ENCODE measurements at places on chromosomes 13 and 19. TPM values are rescaled to one million over a fixed set of nuclear protein-coding genes. Genes with fewer than 3 reads are reported as not detected.
A peak's percentile ranks its signal among the peaks of the same experiment; 100 is the strongest.

DNA sequence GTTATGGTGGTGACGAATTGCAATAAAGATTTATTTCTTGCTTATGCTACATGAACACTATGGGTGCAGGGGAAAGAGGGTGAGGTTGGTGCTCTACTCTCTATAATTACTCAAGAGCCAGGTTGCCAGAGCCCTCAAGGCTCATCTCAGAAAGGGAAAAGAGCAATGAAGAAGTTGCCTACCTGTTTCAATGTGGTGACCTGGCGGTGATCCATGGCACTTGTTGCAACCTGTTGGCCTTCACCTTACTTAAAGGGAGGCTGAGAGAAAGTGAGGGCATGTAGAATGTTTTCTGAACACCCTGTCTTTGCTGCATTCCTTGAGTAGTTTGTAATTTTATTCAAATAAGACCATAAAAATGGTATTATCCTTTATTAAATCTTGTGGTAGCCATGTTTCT lies 394.4 kb downstream of the GPC6 start:
- H3K27ac ChIP-seq: no peak overlapping the region
- H3K27me3 ChIP-seq: no peaks in the 10 kb centered on the region
- no peak overlapping the region for H3K4me3 ChIP-seq

- DNase-seq: no peak
- no peaks in the 10 kb centered on the region for H3K27me3 ChIP-seq
- H3K36me3 ChIP-seq: no peaks in the 10 kb centered on the region
- no peaks in the 10 kb centered on the region for H3K4me1 ChIP-seq
- no peak overlapping the region for H3K27ac ChIP-seq
Observed at GRCh38 chr19:4256563-4256962, 9.7 kb downstream of the YJU2 start.

DNA sequence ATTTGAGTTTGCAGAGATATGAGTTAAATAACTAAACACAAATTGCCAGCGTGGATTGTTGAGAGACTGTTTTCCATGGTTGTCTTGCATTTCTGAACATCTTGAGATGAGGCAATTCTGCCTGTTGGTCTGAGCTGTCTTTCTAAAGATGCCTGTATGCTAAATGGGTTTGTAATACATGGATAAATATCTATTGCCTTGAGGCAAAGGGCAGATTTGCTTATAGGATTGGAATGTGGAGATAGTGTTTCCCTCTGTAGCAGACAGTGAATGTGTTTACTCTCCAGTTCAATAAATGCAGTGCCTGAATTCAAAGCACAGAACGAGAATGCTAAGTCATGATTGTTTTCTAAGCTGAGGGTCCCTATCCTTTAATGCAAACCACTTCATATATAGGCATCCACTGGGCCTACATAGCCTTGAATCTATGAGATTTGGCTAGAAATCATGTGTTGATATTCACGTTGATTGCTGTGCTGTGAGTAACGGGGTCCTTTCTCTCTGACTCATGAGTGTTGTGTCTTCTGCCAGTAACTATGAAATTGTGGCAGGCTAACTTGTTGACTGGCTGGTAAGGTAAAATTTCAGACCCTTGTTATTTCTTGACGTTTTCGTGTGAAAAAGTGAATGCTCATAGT lies 2554.8 kb downstream of the PCDH9 start:
- H3K27me3 ChIP-seq: no peaks in the 10 kb centered on the region
- no peaks in the 10 kb centered on the region for H3K36me3 ChIP-seq
- no peak overlapping the region for H3K4me3 ChIP-seq
- peaks cover 21% of the 10 kb centered on the region for H3K4me1 ChIP-seq
- DNase-seq: peak; percentile 64

GRCh38 chr13:45782327-45783045 lies 69.1 kb downstream of the SIAH3 start:
- H3K4me1 ChIP-seq: no peaks in the 10 kb centered on the region
- H3K27me3 ChIP-seq: no peaks in the 10 kb centered on the region
- DNase-seq: no peak
- H3K36me3 ChIP-seq: no peaks in the 10 kb centered on the region
- no peak overlapping the region for H3K27ac ChIP-seq

DNA sequence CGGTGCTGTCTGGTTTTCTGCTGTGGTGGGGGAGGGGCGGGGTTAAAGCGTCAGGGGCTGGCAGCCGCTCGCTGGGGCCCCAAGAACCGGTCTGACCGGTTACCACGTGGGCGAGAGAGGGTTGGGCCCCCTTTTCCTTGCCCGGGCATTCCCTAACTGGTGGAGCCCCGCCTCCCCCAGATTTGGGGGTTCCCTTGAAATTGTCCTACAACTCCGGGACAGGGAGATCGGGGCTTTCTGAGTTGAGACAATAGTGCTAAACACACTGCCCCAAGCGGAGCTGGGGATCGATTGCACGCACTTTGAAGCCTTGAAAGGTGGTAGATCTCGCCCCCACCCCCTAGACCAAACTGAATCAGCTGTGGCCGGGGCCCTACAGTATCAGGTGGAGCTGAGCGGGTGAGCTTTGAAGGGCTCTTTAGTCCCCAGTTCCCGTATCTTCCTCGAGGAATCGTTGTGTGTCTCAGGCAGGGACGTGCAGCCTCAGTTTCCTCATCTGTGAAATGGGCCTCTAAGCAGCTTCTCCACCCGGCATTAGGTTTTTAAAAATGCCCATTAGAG lies 4.8 kb downstream of the IER2 start:
- H3K27ac ChIP-seq: peak overlapping the region; percentile 98
- peaks cover 2% of the 10 kb centered on the region for H3K36me3 ChIP-seq
- H3K4me3 ChIP-seq: peak overlapping the region; percentile 99
- H3K4me1 ChIP-seq: peaks cover 16% of the 10 kb centered on the region
- H3K27me3 ChIP-seq: no peaks in the 10 kb centered on the region

DNA sequence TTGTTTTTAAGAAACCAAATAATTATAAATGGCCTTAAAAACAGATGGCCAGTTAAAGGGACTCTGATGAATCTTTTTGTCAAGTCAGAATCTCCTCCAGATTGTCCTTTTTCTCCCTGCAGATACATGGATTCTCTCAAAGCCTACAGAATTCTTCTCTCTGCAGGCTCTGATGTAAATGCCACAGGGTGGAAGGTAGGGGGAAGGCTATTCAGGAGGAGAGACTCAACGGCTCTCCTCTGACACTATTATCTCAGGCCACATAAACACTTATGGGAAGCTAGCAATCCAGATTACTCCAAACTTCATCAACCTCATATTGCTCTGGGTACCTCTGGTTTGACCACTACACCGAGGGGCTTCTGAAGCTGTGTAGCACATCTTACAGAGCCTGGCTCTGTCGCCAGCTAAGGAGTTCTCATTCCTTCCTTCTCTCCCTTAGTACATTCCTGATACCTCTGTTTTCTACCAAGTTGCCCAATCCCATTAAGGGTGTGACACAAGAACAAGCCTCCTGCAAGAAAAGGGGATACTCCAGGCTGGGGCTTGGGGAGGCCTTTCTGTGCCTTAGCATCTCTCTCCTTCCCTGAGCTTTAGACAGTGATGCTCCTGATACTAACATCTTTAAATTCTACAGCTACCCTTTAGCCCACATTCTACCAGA lies 14.9 kb downstream of the LCP1 start:
- no peak overlapping the region for H3K4me3 ChIP-seq
- no peak overlapping the region for H3K27ac ChIP-seq
- H3K27me3 ChIP-seq: no peaks in the 10 kb centered on the region
- H3K36me3 ChIP-seq: no peaks in the 10 kb centered on the region
- no peak for DNase-seq
- H3K4me1 ChIP-seq: no peaks in the 10 kb centered on the region

DNA sequence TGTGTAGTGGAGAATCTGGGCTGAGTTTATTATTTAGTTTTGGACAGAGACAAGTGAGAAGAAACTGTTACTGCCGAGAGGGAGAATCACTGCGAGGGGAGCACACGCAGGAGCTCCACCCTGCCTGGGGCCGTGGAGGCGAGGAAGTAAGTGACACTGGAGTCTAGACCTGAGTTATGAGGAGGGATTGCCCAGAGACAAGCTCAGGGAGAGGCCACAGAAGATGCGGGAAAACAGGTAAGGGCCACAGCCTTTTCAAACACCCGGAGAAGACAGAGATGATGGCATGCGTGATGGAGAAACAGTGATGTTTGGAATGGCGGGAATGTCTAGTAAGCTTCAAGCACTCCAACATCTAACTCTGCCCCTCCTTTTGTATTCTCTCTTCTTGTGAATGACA lies 84.1 kb downstream of the TNFSF11 start:
- H3K27me3 ChIP-seq: no peaks in the 10 kb centered on the region
- no peak overlapping the region for H3K27ac ChIP-seq
- no peak for DNase-seq
- H3K4me3 ChIP-seq: no peak overlapping the region

The ZNF761 gene
- total RNA-seq: 20.0 TPM

GRCh38 chr13:76164290-76164689 lies 528.2 kb downstream of the LMO7 start:
- no peak for DNase-seq
- no peaks in the 10 kb centered on the region for H3K36me3 ChIP-seq
- H3K27me3 ChIP-seq: no peaks in the 10 kb centered on the region
- peaks cover 6% of the 10 kb centered on the region for H3K4me1 ChIP-seq
- no peak overlapping the region for H3K27ac ChIP-seq
- H3K4me3 ChIP-seq: no peak overlapping the region

GRCh38 chr19:4516939-4517300 lies 1.4 kb downstream of the PLIN4 start:
- H3K4me3 ChIP-seq: no peak overlapping the region
- peaks cover 10% of the 10 kb centered on the region for H3K4me1 ChIP-seq
- DNase-seq: no peak
- H3K27ac ChIP-seq: no peak overlapping the region
- no peaks in the 10 kb centered on the region for H3K36me3 ChIP-seq

DNA sequence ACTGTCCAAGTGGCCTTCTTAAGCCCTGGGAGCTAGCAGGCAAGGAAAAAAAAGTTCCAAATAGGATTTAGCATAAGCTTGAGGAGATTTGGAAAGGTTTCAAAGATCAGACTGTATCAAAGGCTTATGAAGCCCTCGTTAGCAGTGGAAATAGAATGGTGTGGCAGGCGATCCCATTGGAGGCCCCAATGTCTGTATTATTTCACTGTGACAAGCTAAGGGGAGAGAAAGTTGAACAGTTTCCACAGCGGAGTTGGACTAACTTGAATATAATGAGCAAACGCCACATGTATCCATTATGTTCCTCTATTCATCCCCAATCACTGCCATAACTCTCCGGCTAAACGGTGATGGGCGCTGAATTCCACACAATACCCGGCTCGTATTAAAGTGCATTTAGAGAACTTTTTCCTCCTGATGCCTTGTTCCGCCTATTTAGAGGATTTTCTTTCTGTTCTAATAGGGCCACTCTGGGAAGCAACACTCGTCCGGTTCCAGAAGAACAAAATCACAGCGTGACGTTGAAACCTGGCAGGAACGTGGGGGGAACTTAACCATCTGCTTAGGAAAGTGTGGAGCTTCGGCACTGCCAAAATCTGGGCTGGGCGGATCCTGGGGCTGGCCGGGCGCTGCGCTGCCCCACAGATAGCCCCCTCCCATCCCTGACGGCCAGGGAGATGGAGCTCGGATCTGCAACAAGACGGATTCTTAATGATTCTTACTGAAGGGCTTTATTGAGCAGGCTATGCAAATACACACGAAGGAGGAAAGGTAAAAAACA lies 1.0 kb upstream of the PCDH8 start:
- DNase-seq: no peak
- H3K4me3 ChIP-seq: no peak overlapping the region
- H3K4me1 ChIP-seq: no peaks in the 10 kb centered on the region
- H3K36me3 ChIP-seq: no peaks in the 10 kb centered on the region
- no peaks in the 10 kb centered on the region for H3K27me3 ChIP-seq

DNA sequence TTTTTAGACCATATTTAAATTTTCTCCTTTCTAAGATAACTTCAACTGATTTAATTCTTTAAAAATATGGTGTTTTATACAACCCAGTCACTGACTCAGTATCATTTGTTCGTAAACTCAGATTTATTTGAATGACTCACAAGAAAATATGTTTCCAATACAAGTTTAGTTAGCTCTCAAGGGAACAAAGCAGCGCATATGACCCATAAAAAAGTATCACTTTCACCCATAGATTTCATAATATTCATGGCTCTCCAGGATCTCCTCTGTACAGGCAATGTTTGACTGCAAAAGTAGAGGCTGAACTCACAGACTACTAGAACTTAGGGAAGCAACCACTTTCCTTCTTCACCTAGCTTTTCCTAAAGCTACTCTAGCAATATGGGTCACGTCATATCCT lies 405.6 kb upstream of the PCDH9 start:
- H3K36me3 ChIP-seq: no peaks in the 10 kb centered on the region
- DNase-seq: no peak
- no peak overlapping the region for H3K4me3 ChIP-seq

DNA sequence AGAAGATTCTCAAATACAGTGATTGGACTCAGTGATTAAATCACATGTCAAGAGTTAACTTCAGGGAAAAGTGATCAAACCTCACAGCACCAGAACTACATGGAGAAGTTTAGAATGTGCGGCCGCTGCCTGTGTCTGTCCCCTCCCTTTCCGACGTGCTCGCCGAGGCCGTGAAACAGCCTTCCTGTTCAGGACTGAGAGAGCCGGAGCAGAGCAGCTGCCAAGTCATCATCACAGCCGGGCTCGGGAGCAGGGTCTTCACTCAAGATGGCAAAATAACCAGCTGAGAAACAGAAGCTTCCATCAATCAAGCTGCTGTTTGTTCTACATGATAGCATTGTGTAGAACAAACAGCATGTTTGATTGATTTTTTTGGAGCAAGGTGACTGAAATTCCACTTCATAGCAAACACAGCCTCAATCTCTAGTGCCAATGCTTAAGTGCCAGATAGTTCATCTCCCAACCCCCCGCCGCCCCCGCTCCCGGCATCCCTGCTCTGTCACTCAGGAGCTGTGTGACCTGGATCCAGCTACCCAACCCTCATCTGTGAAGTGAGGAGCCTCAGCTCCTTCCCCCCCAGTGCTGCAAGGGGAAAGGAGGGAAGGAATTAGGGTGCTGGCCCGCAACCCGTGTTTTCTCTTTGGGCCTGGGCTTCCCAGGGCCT lies 70.6 kb downstream of the HSPH1 start:
- H3K4me1 ChIP-seq: peaks cover 20% of the 10 kb centered on the region
- H3K4me3 ChIP-seq: no peak overlapping the region
- DNase-seq: no peak
- no peak overlapping the region for H3K27ac ChIP-seq
- no peaks in the 10 kb centered on the region for H3K36me3 ChIP-seq

DNA sequence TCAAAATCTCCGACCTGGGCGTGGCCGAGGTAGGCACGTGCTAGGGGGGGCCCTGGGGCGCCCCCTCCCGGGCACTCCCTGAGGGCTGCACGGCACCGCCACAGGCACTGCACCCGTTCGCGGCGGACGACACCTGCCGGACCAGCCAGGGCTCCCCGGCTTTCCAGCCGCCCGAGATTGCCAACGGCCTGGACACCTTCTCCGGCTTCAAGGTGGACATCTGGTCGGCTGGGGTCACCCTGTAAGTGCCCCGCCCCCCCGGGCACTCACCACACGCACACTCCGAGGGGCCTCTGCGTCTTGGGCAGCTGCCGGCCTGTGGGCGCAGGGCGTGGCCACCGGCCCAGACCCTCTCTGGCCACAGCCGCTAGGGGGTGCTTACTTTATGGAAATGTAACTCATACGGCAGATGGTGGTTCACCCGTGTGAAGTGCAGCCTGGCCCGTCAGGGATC lies 14.9 kb downstream of the STK11 start:
- no peak overlapping the region for H3K4me3 ChIP-seq
- H3K4me1 ChIP-seq: no peaks in the 10 kb centered on the region
- peaks cover 2% of the 10 kb centered on the region for H3K36me3 ChIP-seq
- H3K27ac ChIP-seq: no peak overlapping the region
- H3K27me3 ChIP-seq: no peaks in the 10 kb centered on the region
- DNase-seq: no peak
